ENCODE measurements at places on chromosomes 4 and X.

DNA sequence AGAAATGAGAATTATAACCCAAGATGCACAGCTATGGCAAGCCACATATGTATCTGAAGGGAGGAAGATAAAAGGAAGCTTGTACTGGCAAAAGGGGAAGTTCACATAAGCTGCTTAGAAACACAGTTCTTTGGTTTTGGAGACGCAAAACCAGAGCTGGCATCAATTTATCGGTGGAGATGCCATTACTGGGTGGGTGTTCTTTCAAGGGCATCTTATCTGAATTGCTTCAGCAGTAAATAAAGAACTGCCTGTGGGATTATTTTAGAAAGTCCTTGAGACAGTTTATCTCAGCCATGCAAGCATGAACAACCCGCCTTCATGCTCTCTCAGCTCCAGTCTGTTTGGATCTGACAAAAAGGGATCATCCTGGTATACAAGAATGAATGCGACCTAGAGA lies 60.8 kb downstream of the DDX60 start:
- DNase-seq, result no peak

DNA sequence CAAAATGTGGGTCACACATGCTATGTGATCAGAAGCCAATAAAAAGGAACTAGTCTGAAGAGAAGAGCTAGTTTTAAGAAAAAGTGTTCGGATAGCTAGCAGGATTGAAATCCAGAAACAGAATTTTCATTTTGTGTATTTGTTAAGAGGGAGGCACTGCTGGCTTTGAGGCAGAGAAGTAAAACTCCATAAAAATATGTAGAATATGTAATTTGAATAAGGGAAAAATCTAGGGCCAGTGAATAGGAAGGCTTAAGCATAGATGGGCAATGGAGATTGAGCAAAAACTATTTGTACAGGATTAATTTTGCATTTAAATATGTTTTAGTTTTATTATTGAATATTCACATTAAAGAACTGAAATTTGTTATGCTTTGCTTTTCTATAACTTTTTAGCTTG lies 399.9 kb upstream of the PITX2 start:
- DNase-seq, result no peak

DNA sequence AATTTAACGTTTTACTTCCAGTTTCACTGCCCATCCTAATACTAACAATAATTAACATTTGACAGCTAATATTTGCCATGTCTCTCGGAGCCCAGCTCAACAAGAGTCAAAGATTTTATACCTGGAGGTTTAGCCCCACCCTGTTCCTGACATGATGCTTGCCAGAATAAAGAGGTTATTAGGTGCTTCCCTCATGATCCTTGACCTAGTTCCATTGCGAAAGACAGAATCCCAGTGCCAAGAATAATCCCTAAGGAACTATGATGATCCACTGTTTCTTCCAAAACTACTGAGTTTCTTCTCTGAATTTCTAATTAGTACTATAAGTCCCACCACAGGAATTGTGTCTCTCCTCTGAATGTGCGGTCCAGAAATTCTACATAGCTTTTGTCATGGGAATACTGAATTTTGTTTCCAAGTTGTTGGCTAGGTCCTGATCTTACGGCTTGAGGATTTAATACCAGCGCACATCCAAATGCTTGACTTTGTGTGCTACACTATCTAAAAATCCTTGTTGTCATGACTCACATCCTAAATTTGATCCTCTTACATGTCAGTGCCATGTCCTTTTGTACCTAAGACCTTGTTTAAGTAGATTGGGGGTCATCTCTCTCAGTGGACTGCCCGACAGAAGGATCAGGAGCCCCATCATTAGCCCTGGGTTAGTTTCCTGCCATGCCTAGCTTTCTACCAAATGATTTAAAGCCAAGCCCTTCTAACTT lies 23.1 kb downstream of the ANTXR2 start:
- DNase-seq, result no peak

GRCh38 chr4:96260064-96260682 lies 420.3 kb downstream of the PDHA2 start:
- DNase-seq, result no peak

- DNase-seq, result no peak
These were observed 23.2 kb downstream of the NDNF start for GRCh38 chr4:121049072-121049599.

DNA sequence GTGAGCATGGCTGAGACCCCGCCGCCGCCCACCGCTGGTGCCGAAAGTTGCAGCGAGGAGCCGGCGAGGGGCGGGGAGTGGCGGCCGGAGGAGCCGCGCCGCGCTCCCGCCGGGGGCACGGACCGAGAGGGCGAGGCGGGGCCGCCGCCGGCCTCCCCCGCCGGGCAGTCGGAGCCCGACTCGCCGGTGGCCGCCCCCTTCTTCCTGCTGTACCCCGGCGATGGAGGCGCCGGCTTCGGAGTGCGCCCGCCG lies 16.5 kb downstream of the UTP3 start:
- no peak for DNase-seq

GRCh38 chr4:36053930-36054329 lies 190.4 kb downstream of the ARAP2 start:
- DNase-seq, result no peak

DNA sequence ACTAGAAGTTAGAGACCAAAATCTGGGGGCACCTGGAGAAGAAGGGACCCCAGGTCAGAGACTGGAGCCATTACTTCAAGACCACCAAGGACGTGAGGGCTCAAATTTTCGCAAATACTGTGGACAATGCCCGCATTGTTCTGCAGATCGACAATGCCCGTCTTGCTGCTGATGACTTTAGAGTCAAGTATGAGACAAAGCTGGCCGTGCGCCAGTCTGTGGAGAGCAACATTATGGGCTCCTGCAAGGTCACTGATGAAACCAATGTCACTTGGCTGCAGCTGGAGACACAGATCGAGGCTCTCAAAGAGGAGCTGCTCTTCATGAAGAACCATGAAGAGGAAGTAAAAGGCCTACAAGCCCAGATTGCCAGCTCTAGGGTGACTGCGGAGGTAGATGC lies 101.2 kb downstream of the NCAPG start:
- no peak for DNase-seq

DNA sequence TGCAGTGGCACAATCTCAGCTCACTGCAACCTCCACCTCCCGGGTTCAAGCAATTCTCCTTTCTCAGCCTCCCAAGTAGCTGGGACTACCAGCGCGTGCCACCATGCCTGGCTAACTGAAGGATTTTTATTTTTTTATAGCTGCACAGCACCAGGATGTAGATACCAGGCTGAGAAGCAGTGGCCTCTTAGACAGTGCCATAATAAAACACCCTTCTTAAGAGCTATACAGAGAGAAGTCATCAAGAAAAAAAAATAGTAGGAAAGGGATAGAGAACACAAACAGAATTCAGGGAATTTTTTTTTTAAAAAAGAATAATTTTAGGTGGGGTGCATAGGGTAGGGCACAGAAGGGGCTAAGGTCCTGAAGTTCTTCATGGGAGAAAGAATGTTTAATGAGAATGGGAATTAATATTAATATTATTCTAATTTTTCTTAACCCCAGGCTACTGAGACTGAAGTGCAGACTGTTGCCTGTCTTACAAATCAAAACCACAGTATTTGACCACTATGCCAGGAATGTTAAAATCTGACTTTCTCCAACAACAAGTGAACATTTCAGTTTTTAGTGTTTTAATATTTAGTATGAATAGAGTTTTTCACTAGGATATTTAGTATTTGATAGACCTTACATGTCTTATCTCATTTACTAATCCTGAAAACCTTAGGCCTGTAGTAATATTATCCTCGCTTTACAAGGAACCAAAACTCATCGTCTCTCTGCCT lies 146.7 kb downstream of the KCNIP4 start:
- no peak for DNase-seq
